ENCODE measurements at places on chromosomes 2 and 18.

DNA sequence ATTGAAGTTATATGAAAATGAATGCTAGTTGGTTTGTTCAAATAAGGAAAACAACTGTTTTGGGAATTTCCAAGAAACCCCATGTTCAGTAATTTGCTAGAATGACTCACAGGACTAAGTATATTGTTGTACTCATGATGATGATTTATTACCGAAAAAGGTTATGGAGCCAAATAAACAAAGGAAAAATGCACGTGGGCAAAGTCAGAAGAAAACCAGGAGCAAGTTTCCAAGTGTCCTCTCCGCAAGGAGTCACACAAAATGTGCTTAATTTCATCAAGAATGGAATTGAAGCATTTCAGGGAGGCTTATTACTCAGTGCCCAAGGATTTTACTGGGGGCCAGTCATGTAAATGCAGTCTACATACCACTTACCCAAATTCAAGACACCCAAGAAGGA is 1652.4 kb upstream of the TMEFF2 start:
- no peak for DNase-seq

- DNase-seq, result peak; percentile 31
Observed at GRCh38 chr2:170282851-170283250, 104.9 kb downstream of the MYO3B start.

GRCh38 chr2:43348908-43349661 is 122.7 kb upstream of the ZFP36L2 start:
- DNase-seq, result no peak

- no peak for DNase-seq
Observed at GRCh38 chr2:204486805-204487204, 58.5 kb upstream of the PARD3B start.

- DNase-seq, result no peak
Observed at GRCh38 chr2:23502096-23502495, 117.1 kb downstream of the KLHL29 start.

- no peak for DNase-seq
Observed at GRCh38 chr2:54723996-54724559, 616 bp downstream of the EML6 start.

GRCh38 chr2:147389218-147389617 is 455.6 kb upstream of the ACVR2A start:
- DNase-seq, result no peak

DNA sequence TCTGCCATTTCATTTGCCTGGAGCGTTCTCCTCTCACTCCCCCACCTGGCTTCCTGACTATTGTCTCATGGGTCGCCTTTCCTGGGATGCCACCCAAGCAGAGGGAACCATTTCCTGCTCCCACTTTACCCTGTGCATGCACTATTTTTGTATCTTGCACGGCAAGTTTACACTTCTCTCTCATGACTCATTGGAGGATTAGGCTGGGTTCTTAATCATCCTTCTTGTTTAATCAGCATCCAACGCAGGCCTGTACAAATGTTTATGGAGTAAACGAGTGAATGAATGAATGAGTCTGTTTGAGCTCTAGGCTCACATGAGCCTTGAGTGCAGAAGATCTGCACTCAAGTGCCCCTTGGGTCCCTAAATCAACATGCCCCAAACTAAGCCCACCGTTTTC is 3.8 kb upstream of the ARHGAP25 start:
- no peak for DNase-seq
